ENCODE measurements at places on chromosomes 2 and 18.

DNA sequence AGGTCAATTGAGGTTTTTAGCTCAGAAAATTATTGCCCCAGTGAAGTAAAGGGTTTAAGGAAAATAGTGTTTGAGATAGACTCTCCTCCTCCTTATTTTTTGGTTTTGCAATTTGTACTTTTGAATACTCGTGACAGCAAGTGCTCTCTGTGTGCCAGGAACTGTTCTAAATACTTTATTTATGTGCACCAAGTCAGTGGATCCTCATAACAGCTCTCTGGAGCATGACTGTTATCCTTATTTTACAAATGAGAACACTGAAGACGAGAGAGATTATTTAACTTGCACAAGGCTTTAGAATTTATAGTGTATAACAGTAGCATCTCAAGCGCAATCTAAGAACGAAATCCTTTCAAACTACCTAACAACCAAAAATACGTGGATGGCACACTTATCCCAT lies 24.7 kb downstream of the BABAM2 start:
- DNase-seq = no peak

DNA sequence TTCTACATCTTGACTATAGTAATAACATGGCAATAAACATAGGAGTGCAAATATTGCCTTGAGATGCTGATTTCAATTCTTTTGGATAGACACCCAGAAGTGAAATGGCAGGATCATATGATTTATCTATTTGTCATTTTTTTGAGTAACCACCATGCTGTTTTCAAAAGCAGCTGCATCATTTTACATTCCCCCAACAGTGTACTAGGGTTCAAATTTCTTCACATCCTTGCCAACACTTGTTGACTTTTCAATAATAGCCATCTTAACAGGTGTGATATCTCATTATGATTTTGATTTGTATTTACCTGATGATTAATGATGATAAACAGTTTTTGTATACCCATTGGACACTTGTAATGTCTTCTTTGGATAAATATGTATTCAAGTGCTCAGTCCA lies 90.8 kb downstream of the STRADB start:
- DNase-seq = no peak

GRCh38 chr18:49226243-49227000 lies 234.0 kb downstream of the DYM start:
- DNase-seq = no peak

DNA sequence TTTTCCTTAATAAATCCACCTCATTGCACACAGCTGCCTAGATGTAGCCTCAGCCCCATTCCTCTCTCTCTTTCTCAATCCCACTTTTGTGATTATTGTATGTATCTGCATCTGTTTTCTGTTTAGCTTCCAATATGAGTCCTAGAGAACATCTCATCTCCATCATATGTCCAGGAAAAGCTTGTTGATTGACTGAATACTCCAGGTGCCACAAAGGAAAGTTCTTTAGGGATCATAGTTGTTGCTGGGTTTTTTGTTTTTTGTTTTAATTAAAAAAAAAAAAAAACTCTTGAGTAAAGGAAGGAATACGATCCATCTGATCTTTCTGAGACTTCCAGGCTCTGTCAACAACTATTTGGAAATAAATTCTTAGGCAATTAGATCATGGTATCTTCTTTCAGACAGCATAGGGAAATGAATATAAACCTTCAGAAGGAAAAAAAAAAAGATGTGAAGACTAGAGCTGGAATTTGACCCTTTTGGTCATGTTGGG lies 42.5 kb downstream of the KIAA2012 start:
- DNase-seq = no peak

DNA sequence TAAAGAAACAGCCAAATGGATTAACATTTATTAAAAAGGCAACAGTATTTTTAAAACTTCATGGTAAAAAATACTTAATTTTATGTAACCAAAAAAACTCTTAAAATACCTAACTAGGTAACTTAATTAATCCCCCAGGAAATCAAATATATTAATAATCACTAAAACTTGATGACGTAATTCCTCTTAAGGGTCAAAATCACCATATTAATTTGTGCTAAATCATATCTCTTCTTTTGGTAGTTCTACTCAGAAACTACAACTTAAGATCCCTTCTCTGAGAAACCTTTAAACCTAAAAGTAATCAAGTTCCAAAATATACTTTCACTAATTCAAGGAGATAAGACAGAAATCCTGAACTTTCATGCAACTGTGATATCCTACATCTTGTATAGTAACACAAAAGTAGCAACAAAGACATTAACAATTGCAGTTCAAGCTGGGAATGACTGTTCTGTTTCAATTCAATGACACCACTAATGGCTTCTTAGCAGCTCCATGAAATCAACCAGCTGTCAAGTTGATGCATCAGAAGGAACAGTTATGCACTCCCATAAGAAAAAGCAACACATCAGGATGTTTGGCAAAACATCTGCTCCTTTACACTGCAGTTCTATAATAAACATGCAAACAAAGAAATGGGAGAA lies 4.0 kb downstream of the BAZ2B start:
- peak; percentile 18 for DNase-seq

DNA sequence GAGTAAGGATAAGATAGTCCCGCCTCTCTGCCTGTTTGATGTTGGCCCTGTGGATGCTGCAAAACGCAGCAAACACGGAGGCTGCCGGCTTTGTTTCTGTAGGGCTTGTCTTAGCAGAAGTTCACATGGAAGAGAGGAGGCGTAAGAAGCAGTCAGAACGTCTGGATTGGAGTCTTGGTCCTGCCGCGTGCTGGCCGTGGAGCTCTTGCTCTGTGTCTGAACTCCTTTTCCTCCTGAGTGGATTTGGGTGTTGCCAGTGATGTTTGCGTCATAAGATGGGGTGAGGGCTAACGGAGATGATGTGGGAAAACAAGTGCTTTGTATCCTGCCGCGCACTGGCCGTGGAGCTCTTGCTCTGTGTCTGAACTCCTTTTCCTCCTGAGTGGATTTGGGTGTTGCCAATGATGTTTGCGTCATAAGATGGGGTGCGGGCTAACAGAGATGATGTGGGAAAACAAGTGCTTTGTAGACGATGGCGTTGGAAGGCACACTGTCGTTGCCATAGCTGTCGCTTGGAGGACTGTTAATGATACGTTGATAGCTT lies 240.9 kb downstream of the AGAP1 start:
- no peak for DNase-seq

All from RCC 7860 (cell line).